ENCODE measurements at places on chromosomes 7 and 10. TPM values are rescaled to one million over a fixed set of nuclear protein-coding genes. Genes with fewer than 3 reads are reported as not detected.

The ABHD11 gene
- polyA plus RNA-seq, result 55.3 TPM

The SORBS1 gene
- polyA plus RNA-seq, result 12.2 TPM

The MKI67 gene
- polyA plus RNA-seq, result 0.04 TPM

The NACAD gene
- 5.0 TPM for polyA plus RNA-seq

The KCND2 gene
- polyA plus RNA-seq, result not detected

The CC2D2B gene
- 0.80 TPM for polyA plus RNA-seq

The CAV1 gene
- polyA plus RNA-seq, result 15.7 TPM

The GHRHR gene
- 0.75 TPM for polyA plus RNA-seq

The PRRT4 gene
- not detected for polyA plus RNA-seq

The SEMA3A gene
- 0.34 TPM for polyA plus RNA-seq

The PIK3AP1 gene
- 6.5 TPM for polyA plus RNA-seq

The CYP2W1 gene
- polyA plus RNA-seq, result 0.17 TPM

The PAPSS2 gene
- polyA plus RNA-seq, result 23.5 TPM

The FFAR4 gene
- polyA plus RNA-seq, result 0.11 TPM

The OGDHL gene
- polyA plus RNA-seq, result 247 TPM

The TMEM106B gene
- polyA plus RNA-seq, result 21.1 TPM

The SEMA4G gene
- polyA plus RNA-seq, result 23.5 TPM

The GRM3 gene
- polyA plus RNA-seq, result not detected

The SKIDA1 gene
- polyA plus RNA-seq, result 0.71 TPM

The CACNA2D1 gene
- 3.5 TPM for polyA plus RNA-seq

The ANXA8 gene
- polyA plus RNA-seq, result not detected

The PLXDC2 gene
- polyA plus RNA-seq, result 11.9 TPM

The GSAP gene
- 11.7 TPM for polyA plus RNA-seq

The CACNB2 gene
- 2.8 TPM for polyA plus RNA-seq

The CPED1 gene
- 2.9 TPM for polyA plus RNA-seq

The DYNC1I1 gene
- 2.3 TPM for polyA plus RNA-seq

The TFPI2 gene
- 7.8 TPM for polyA plus RNA-seq

The C10orf53 gene
- polyA plus RNA-seq, result not detected

The LRRD1 gene
- polyA plus RNA-seq, result not detected

The NEBL gene
- 13.8 TPM for polyA plus RNA-seq

The NYAP1 gene
- 0.69 TPM for polyA plus RNA-seq

The SPDYE5 gene
- polyA plus RNA-seq, result not detected

The HOXA6 gene
- 1.1 TPM for polyA plus RNA-seq

The SFMBT2 gene
- 1.2 TPM for polyA plus RNA-seq

The RHOBTB1 gene
- 34.5 TPM for polyA plus RNA-seq

The TUBB8 gene
- not detected for polyA plus RNA-seq

The CDK6 gene
- 3.6 TPM for polyA plus RNA-seq

The TBC1D12 gene
- 4.4 TPM for polyA plus RNA-seq

The PPP1R17 gene
- polyA plus RNA-seq, result not detected

The DYDC2 gene
- 0.22 TPM for polyA plus RNA-seq

The TMEM176A gene
- 513 TPM for polyA plus RNA-seq

The WAC gene
- 33.4 TPM for polyA plus RNA-seq

The CLRN3 gene
- polyA plus RNA-seq, result 42.1 TPM

The BEND7 gene
- 16.7 TPM for polyA plus RNA-seq

The AKR1C2 gene
- polyA plus RNA-seq, result 11.8 TPM

The CPVL gene
- 104 TPM for polyA plus RNA-seq

The PRKRIP1 gene
- polyA plus RNA-seq, result 20.8 TPM

The CUBN gene
- 31.6 TPM for polyA plus RNA-seq
